ENCODE measurements at places on chromosomes 5 and 9. TPM values are rescaled to one million over a fixed set of nuclear protein-coding genes. Genes with fewer than 3 reads are reported as not detected.

DNA sequence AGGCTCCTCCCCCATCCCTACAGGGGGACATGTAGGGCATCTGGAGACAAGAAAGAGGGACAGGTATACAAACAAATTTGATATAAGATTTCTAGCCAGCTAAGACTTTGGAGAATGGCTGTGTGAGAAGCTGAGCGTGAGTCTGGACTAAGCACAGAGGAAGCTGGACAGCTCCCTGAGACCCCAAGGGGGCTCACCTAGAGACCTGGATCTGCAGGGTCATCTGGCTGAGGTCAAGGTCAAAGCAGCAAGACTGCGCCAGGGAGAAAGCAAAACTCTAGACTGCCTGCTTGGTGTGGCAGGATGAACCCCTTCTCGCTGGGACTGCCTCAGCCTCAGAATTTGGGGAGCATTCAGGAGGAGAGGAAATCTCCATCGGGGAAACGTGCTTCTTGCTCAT is 8.0 kb upstream of the GSN start:
- no peaks in the 10 kb centered on the region for H3K4me1 ChIP-seq
- no peak for DNase-seq
- no peaks in the 10 kb centered on the region for H3K27me3 ChIP-seq
- H3K27ac ChIP-seq, result no peak overlapping the region

DNA sequence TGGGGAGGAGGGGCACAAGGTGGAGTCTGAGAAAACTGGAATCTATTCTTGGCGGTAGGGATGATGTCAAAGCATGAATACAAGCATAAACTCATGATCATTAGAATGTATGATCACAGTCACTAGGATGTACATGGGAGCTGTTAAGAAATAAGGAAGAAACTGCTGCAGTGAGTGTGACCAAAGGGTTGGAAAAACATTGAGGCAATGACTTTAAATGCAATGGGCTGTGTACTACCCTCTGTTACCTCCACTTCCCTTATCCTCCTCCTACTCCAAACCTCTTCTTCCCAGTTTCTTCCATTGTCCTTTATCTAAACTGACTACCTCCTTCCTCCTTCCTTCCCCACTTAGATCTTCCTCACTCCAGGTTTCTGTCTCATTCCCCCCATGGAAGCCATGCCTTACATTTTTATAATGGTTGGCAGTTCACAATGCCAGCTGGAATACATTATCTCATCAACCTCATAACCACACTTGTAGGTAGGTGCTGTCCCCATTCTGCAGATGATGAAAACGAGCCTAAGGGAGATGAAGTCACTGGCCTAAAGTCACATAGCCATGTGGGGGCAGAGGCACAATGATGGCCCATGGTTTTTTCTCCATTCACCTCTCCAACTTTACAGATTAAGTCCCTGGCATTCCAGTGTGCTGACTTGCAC is 21.9 kb upstream of the TNFSF15 start:
- no peak overlapping the region for H3K27ac ChIP-seq
- no peaks in the 10 kb centered on the region for H3K36me3 ChIP-seq
- DNase-seq, result no peak
- no peaks in the 10 kb centered on the region for H3K27me3 ChIP-seq

DNA sequence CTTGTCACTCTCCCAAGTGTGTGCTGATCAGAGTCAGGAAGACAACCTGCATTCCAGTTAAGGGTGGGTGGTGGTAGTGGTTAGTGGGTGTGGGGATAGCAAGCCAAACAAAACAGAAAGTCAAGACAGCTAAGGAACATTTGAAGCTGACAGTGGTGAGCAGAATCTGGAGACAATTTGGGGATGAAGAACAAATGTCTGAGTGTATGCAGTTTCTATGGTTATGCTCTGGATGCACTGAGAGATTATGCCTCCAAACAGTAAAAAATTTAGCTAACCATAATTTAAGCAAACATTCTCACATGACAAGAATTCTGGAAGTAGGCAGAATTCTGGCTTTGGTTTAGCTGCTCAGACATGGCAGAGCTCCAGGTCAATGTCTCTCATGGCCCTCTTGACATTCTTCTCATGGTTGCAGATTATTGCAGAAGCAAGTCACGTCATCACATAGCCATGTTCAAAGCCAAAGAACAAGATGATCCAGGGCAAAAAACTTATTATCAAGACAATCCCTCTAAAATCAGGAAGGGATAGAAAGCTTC is 148.7 kb downstream of the LURAP1L start:
- no peak overlapping the region for H3K27ac ChIP-seq
- no peaks in the 10 kb centered on the region for H3K27me3 ChIP-seq
- H3K36me3 ChIP-seq, result no peaks in the 10 kb centered on the region

DNA sequence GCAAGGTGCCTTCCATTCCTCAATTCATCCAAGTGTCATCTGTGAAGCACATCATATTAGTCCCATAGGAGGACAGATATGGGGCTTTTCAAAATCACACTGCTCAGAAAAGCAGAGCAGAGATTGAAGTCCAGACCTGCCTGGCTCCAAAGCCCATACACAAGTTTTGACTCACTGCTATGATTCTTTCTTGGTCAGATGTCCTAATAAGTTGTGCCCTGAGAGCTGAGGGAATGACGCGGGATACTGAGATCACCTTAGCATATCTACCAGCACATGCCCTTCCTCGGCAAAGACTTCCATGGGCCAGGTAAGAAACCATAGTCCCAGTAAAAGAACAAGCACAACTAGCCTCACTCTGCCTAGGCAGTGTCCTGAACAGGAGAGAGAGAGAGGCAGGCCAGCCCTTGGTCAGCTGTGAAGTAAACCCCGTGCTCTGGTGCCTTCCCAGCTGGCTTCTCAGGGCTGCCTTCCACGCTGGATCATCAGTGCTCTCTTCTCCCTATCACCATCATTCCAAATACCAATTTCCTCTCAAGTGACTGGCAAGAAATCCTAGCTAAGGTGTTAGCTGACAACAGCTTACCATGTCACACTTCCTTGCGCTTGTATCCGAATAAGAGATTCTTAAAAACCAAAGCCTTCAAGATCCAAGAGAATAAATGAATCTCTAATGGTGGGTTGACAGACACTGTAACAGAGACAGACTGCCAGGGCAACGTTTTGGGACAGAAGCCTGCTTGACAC is 73.2 kb downstream of the SIL1 start:
- H3K27me3 ChIP-seq, result no peaks in the 10 kb centered on the region
- no peak overlapping the region for H3K4me3 ChIP-seq
- no peak for DNase-seq
- no peak overlapping the region for H3K27ac ChIP-seq

GRCh38 chr9:111038331-111039230 is at the start of gene LPAR1:
Gene LPAR1 (minus strand): TSS chr9:111038470. CDS start chr9:110972117, 66,353 bp downstream.
- H3K4me1 ChIP-seq, result no peaks in the 10 kb centered on the region
- no peaks in the 10 kb centered on the region for H3K27me3 ChIP-seq
- peak; percentile 20 for DNase-seq
- H3K27ac ChIP-seq, result peak within 1 kb of the TSS; percentile 80
- no peaks in the 10 kb centered on the region for H3K36me3 ChIP-seq

- DNase-seq, result peak; percentile 11
- H3K4me3 ChIP-seq, result no peak overlapping the region
- no peak overlapping the region for H3K27ac ChIP-seq
- no peaks in the 10 kb centered on the region for H3K36me3 ChIP-seq
- no peaks in the 10 kb centered on the region for H3K27me3 ChIP-seq
Measured at GRCh38 chr9:118595719-118596305, 773.4 kb downstream of the BRINP1 start.

GRCh38 chr9:20225826-20226225 is 396.5 kb downstream of the MLLT3 start:
- H3K4me3 ChIP-seq, result no peak overlapping the region
- H3K4me1 ChIP-seq, result no peaks in the 10 kb centered on the region
- no peaks in the 10 kb centered on the region for H3K36me3 ChIP-seq

DNA sequence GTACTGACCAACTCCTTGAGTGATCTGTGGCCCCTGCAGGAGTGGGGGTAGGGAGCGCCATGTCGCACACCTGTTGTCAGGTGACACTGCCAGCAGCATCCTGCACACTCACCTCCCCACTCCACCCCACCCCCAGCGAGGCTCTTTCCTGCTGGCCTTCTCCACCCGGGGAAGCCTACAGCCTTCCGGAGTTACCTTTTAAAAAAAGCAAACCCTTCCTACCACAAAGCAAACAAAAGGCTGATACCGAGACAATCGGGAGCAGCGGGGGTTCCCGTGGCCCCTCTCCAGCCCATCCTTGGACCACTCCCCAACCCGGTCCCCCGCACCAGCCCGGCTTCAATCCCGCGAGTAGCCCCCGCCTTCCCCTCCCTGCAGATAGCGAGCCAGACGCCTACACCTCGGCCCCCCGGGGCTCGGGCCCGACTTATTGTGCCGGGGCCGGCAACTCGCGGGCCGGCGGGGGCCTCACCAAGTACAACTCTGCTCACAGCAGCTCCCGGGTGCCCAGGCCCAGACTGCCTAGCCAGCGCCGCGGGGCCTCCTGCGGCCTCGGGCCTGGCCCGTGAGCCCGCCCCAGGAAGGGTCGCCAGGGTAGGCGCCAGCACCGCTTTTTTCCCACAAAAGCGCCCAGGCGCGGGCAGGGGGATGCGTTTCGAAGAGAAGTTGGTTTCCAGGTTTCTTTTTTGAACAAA is 724 bp downstream of the MACROH2A1 start:
- H3K4me3 ChIP-seq, result peak overlapping the region; percentile 85
- peak overlapping the region; percentile 95 for H3K27ac ChIP-seq
- no peaks in the 10 kb centered on the region for H3K27me3 ChIP-seq

ABLIM3 gene
- polyA plus RNA-seq, result 7.2 TPM
